ENCODE measurements at places on chromosomes 2 and 18. TPM values are rescaled to one million over a fixed set of nuclear protein-coding genes. Genes with fewer than 3 reads are reported as not detected.
A peak's percentile ranks its signal among the peaks of the same experiment; 100 is the strongest.

- no peak for DNase-seq
- peaks cover 3% of the 10 kb centered on the region for H3K4me1 ChIP-seq
- H3K27me3 ChIP-seq: peaks cover 43% of the 10 kb centered on the region
- no peak overlapping the region for H3K27ac ChIP-seq
Measured at GRCh38 chr2:20436716-20437470, 10.0 kb upstream of the RHOB start.

Gene MERTK
- 0.35 TPM for total RNA-seq

DNA sequence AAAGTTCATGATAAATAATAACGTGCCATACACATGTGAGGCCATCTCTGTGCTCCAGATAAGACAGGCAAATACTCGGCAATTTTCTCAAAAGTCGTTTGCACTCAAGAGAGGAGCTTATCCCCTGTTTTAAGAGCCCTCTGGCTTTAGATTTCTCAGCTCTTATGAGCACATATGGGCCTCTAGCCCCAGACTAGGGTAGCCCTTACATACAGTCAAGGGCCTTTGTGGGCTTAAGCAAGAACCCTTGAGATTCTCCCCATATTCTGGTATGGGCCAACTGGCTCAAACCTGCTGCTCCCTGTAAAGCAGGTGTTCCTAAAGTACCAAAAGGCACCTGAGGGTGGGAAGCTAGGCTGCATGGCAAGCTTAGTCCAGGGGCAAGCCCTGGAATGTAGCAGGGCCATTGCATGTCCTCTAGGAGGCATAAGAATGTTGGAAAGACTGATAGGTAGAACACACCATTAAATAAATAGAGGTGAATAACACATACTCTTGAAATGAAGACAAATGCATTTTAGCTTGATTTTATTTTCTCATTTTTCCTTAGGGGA lies 66.1 kb downstream of the FASTKD2 start:
- no peaks in the 10 kb centered on the region for H3K27me3 ChIP-seq
- H3K27ac ChIP-seq: no peak overlapping the region
- no peak for DNase-seq
- H3K4me3 ChIP-seq: no peak overlapping the region
- peaks cover 1% of the 10 kb centered on the region for H3K4me1 ChIP-seq
- no peaks in the 10 kb centered on the region for H3K36me3 ChIP-seq

Gene BUB1
- 120 TPM for total RNA-seq

Gene ST6GAL2
- total RNA-seq: not detected

Gene LIMS3
- total RNA-seq: 3.3 TPM

- no peaks in the 10 kb centered on the region for H3K36me3 ChIP-seq
- no peak overlapping the region for H3K27ac ChIP-seq
- no peaks in the 10 kb centered on the region for H3K4me1 ChIP-seq
- no peaks in the 10 kb centered on the region for H3K27me3 ChIP-seq
- H3K4me3 ChIP-seq: no peak overlapping the region
- no peak for DNase-seq
Measured at GRCh38 chr2:145861940-145862339, 1342.0 kb upstream of the ZEB2 start.

DNA sequence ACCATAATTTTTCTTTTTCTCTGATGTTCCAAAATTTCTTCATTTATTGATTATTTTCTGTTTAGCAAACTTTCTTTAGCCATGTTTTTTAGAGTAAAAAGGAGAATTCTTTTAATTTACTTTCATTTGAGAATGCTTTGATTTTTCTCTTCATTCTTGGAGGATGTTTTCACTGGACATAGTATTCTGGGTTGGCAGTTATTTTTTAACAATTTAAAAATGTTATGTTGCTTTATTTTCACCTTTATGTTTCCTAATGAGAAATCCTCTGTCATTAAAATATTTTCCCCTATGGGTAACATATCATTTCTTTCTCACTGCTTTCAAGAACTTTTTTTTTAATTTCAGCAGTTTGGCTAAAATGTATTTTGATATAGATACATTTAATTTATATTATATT lies 631.4 kb upstream of the CDH2 start:
- no peaks in the 10 kb centered on the region for H3K36me3 ChIP-seq
- no peak overlapping the region for H3K27ac ChIP-seq
- no peak for DNase-seq
- no peaks in the 10 kb centered on the region for H3K4me1 ChIP-seq

- no peaks in the 10 kb centered on the region for H3K4me1 ChIP-seq
- H3K27ac ChIP-seq: no peak overlapping the region
Measured at GRCh38 chr2:240297256-240298116, 138.0 kb upstream of the GPC1 start.

DNA sequence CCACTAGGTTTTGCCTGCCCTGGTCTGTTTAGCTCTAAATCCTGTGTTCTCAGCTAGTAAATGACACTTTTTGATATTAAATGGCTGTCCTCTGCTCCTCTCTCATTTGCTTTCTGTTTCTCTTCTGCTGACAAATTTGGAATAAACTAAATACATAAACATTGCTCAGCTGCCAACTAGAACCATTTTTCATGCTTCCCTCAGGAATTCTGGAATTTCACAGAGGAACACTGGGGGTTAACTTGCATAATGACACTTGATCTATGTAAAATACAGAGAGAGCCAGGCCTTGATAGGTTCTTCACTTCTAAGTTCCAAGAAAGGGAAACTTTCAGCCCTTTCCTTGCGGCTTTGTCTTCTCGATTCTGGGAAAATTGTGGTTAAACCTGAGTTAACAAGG lies 450.6 kb upstream of the ST6GAL2 start:
- H3K27ac ChIP-seq: no peak overlapping the region
- no peaks in the 10 kb centered on the region for H3K36me3 ChIP-seq
- DNase-seq: no peak

GRCh38 chr2:145740302-145740701 lies 1220.4 kb upstream of the ZEB2 start:
- no peak for DNase-seq
- peaks cover 9% of the 10 kb centered on the region for H3K4me1 ChIP-seq
- H3K36me3 ChIP-seq: no peaks in the 10 kb centered on the region
- H3K4me3 ChIP-seq: no peak overlapping the region
- H3K27ac ChIP-seq: no peak overlapping the region
- no peaks in the 10 kb centered on the region for H3K27me3 ChIP-seq

Gene GULP1
- not detected for total RNA-seq

- H3K4me3 ChIP-seq: no peak overlapping the region
- peaks cover 30% of the 10 kb centered on the region for H3K27me3 ChIP-seq
- no peaks in the 10 kb centered on the region for H3K36me3 ChIP-seq
- no peaks in the 10 kb centered on the region for H3K4me1 ChIP-seq
Measured at GRCh38 chr2:232400256-232401015, 6.2 kb upstream of the ALPG start.

DNA sequence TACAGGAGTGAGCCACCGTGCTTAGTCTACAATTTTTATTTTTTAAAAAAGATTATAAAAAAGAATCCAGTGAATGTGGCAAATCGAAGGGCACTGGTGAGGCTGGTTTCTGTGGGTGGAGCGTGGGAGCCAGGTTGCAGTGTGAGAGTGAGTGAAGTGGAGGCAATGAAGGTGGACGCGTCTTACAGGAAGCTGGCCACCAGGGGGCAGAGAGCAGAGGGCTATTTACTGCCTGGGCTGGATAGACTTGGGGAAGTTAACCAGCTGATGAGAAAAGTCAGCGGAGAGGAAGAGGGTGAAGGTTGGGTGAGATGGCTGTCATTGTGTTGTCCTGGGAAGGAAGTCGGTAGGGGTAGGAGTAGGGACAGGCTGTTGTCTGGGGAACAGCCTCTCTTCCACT lies 6.8 kb downstream of the SCTR start:
- no peaks in the 10 kb centered on the region for H3K4me1 ChIP-seq
- DNase-seq: peak; percentile 50
- H3K27me3 ChIP-seq: peaks cover 10% of the 10 kb centered on the region
- H3K4me3 ChIP-seq: no peak overlapping the region
- H3K27ac ChIP-seq: no peak overlapping the region

GRCh38 chr2:99507937-99508818 lies 18.4 kb upstream of the REV1 start:
- H3K4me3 ChIP-seq: no peak overlapping the region
- H3K36me3 ChIP-seq: no peaks in the 10 kb centered on the region
- peaks cover 8% of the 10 kb centered on the region for H3K4me1 ChIP-seq
- no peak overlapping the region for H3K27ac ChIP-seq

Gene EPB41L3
- 0.73 TPM for total RNA-seq

- no peak overlapping the region for H3K4me3 ChIP-seq
- DNase-seq: peak; percentile 28
- H3K4me1 ChIP-seq: peaks cover 10% of the 10 kb centered on the region
Measured at GRCh38 chr2:160703648-160704585, 210.3 kb upstream of the RBMS1 start.

GRCh38 chr2:12809526-12809925 lies 92.8 kb downstream of the TRIB2 start:
- no peak overlapping the region for H3K27ac ChIP-seq
- peaks cover 3% of the 10 kb centered on the region for H3K27me3 ChIP-seq
- no peaks in the 10 kb centered on the region for H3K4me1 ChIP-seq

Gene GKN1
- total RNA-seq: not detected

GRCh38 chr2:166344286-166345113 lies 31.2 kb downstream of the SCN9A start:
- H3K27ac ChIP-seq: no peak overlapping the region
- no peaks in the 10 kb centered on the region for H3K4me1 ChIP-seq
- no peak overlapping the region for H3K4me3 ChIP-seq
- H3K27me3 ChIP-seq: no peaks in the 10 kb centered on the region

Gene HOXD3
- total RNA-seq: not detected

DNA sequence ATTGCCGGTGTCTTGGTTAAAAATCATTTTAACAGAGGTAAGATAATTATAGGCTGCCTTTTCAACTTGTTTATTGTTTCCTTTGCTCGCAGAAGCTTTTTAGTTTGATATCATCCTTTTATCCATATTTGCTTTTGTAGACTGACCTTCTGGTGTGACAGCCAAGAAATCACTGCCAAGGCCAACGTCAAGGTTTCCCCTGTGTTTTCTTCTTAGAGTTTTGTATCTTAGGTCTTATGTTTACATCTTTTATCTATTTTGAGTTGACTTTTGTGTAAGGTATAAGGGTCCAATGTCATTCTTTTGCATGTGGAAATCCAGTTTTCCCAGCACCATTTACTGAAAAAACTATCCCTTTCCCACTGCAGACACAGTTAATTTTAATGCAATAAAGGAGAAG lies 129.0 kb upstream of the ZFP36L2 start:
- peaks cover 7% of the 10 kb centered on the region for H3K36me3 ChIP-seq
- H3K4me1 ChIP-seq: no peaks in the 10 kb centered on the region
- H3K4me3 ChIP-seq: no peak overlapping the region
- no peak for DNase-seq
- no peaks in the 10 kb centered on the region for H3K27me3 ChIP-seq
- H3K27ac ChIP-seq: no peak overlapping the region

DNA sequence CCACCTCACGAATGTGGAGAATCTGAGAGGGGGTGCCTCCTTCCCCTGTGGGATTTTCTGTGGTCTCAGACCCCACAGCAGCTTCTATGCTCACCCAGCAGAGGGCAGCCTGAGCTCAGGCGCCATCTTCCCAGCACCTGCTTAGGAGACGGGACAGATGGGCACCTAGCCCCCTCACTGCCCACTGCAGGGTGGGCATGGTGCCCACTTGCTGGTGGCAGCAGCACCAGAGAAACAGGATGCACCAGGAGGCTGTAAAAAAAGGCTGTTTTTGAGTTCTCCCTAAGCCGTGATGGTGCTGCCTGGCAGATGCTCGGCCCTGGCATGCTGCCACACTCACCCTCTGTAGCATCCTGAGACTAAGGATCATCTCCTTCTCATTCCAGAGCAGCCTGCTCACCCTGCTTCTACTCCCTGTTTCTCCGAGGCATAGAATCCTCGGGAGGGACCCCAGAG lies 19.1 kb upstream of the SLC20A1 start:
- peaks cover 86% of the 10 kb centered on the region for H3K4me1 ChIP-seq
- H3K36me3 ChIP-seq: no peaks in the 10 kb centered on the region
- peak overlapping the region; percentile 93 for H3K27ac ChIP-seq
- peak overlapping the region; percentile 49 for H3K4me3 ChIP-seq

- no peak overlapping the region for H3K4me3 ChIP-seq
- no peak overlapping the region for H3K27ac ChIP-seq
- peaks cover 8% of the 10 kb centered on the region for H3K27me3 ChIP-seq
- H3K4me1 ChIP-seq: peaks cover 2% of the 10 kb centered on the region
- no peaks in the 10 kb centered on the region for H3K36me3 ChIP-seq
Measured at GRCh38 chr2:64779117-64779690, 125.5 kb upstream of the SERTAD2 start.

Gene SERTAD2
- 17.5 TPM for total RNA-seq

DNA sequence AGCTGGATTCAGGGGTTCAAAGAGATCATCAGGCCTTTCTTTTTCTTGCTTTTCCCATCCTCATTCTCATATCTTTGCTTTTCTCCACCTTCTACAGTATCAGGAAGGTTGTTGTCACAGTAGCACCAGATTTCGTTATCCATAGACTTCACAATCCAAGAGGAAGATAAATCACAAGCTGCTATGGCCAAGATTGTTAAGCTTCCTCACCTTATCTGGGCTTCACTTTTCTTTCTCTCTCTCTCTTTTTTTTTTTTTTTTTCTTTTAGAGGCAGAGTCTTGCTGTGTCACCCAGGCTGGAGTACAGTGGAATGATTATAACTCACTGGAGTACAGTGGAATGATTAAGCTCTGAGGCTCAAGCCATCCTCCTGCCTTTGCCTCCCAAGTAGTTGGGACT lies 93.5 kb downstream of the TTC27 start:
- no peaks in the 10 kb centered on the region for H3K4me1 ChIP-seq
- DNase-seq: no peak
- H3K36me3 ChIP-seq: peaks cover 28% of the 10 kb centered on the region
- no peaks in the 10 kb centered on the region for H3K27me3 ChIP-seq
- H3K27ac ChIP-seq: no peak overlapping the region
- H3K4me3 ChIP-seq: no peak overlapping the region

- no peaks in the 10 kb centered on the region for H3K36me3 ChIP-seq
- DNase-seq: no peak
- H3K4me3 ChIP-seq: no peak overlapping the region
- H3K4me1 ChIP-seq: peaks cover 1% of the 10 kb centered on the region
- H3K27me3 ChIP-seq: peaks cover 16% of the 10 kb centered on the region
Measured at GRCh38 chr2:72139874-72140620, 7.6 kb downstream of the CYP26B1 start.

GRCh38 chr2:19982268-19982667 lies 7.6 kb downstream of the WDR35 start:
- H3K4me1 ChIP-seq: peaks cover 3% of the 10 kb centered on the region
- no peak overlapping the region for H3K4me3 ChIP-seq

DNA sequence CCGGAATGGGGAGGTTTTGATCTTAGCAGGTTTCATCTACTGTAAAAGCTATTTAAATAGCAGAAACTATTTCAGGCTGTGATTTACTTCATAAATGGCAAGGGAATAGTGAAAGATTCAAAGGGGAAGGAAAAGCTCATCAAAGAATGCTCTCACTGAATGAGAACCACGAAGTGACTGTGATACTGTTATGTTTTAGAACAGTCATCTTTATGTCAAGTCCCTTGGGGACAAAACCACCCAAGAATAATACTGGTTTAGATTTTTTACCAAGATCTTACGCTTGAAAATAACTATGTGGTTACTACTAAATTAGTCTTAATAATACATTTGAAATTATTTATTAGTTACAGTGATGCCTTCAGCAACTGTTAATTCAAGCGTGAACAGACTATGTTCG lies 28.1 kb downstream of the FARSB start:
- H3K4me1 ChIP-seq: no peaks in the 10 kb centered on the region
- H3K4me3 ChIP-seq: no peak overlapping the region
- H3K36me3 ChIP-seq: peaks cover 55% of the 10 kb centered on the region
- no peak overlapping the region for H3K27ac ChIP-seq
- DNase-seq: no peak

Gene IL1F10
- total RNA-seq: not detected

Gene SCN7A
- total RNA-seq: not detected

- H3K27ac ChIP-seq: no peak overlapping the region
- DNase-seq: no peak
- H3K27me3 ChIP-seq: peaks cover 2% of the 10 kb centered on the region
Measured at GRCh38 chr18:73942081-73942625, 205.5 kb downstream of the FBXO15 start.

Data from activated CD4-positive, alpha-beta memory T cell treated with anti-CD3 and anti-CD28 coated beads, Interleukin-2, amount 10 ng/mL, durations not matched to agents 7 days and 5 days (primary cell).